Hematopoietic multipotent progenitor cell treated with erythropoietin and hydrocortisone succinate and interleukin-3 and kit ligand, for 6 days (in vitro differentiated cells): ENCODE measurements at places on chromosomes 16 and 17.

- DNase-seq, result no peak
These were observed 64.3 kb upstream of the RCVRN start for GRCh38 chr17:9969301-9969935.

GRCh38 chr16:83269048-83269447 lies 538.7 kb upstream of the HSBP1 start:
- DNase-seq, result no peak

DNA sequence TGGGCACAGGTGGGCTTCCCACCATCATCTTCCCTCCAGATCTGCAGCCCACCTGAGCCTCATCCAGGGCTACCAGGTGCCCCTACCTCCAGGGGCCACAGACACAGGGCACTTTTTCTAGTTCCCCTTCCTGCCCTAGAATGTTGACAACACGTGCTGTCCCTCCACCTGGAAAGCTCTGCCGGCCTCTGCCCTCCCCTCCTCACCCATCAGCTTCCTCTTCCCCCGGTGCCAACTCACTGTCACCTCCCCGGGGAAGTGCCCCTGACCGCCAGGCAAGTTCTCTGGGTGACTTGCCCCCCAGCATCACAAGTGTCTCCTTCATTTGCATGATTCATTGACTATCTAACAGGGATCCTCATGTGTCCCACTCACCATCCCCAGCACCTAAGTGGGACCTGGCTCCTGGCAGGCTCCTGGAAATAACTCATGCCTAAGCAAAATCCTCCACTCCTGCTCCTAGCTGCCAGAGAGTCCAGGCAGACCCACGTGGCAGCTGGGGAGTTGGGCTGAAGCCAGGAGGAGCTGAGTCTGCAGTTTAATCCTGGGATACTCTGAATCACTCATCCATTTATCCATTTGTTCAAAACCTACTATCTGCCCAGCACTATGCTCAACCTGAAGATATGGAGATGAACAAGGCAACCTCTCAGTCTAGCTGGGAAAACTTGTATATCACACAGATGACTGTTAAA lies 304.4 kb downstream of the FOXL1 start:
- DNase-seq, result no peak

- no peak for DNase-seq
These were observed 40.3 kb upstream of the CCNF start for GRCh38 chr16:2388875-2389433.

DNA sequence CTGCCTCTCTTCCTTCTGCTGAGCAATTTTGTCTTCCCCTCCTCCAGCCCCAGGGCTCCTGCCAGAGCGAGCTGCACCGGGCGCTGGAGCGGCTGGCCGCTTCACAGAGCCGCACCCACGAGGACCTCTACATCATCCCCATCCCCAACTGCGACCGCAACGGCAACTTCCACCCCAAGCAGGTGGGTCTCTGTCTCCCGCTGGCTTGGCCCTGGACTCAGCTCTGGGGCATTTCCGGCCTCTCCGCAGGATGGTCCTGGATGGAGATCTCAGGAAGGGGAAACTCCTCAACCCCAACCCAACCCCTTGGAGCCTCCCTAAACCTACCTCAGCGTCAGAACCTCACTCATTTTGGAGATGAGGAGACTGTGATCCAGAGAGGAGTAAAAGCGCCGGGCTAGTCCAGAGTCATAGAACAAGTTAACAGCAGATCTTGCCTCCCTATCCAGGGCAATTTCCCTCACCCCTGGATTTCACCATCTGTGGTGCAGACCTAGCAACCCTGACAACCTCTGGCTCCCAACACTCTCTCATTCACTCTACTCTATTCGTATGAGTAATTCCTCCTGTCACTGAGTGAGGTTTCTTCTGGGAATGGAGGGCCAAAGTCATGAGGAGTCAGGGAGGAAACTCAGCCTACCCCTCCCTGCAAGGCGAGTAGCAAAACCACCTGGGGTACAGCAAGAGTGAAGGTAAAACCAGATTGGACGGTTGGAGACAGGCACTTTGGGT lies 10.8 kb downstream of the IGFBP4 start:
- no peak for DNase-seq

- no peak for DNase-seq
These were observed 87.2 kb downstream of the TBC1D16 start for GRCh38 chr17:79948406-79948944.

DNA sequence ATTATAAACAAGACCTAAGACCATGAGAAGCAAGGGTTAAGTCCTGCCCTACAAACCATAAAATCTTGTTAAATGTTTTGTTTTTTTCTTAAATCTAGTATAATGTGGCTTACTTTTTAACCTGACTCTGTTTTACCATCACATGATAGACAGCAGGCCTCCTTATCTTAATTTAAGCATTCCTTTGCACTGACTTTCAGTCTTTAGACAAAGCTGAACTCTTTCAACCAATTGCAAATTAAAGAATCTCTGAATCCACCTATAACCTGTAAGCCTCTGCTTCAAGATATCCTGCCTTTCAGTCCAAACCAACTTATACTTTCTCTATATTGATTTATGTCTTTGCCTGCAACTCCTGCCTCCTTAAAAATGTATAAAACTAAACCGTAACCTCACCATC lies 478.5 kb downstream of the GRIN2A start:
- DNase-seq, result no peak

DNA sequence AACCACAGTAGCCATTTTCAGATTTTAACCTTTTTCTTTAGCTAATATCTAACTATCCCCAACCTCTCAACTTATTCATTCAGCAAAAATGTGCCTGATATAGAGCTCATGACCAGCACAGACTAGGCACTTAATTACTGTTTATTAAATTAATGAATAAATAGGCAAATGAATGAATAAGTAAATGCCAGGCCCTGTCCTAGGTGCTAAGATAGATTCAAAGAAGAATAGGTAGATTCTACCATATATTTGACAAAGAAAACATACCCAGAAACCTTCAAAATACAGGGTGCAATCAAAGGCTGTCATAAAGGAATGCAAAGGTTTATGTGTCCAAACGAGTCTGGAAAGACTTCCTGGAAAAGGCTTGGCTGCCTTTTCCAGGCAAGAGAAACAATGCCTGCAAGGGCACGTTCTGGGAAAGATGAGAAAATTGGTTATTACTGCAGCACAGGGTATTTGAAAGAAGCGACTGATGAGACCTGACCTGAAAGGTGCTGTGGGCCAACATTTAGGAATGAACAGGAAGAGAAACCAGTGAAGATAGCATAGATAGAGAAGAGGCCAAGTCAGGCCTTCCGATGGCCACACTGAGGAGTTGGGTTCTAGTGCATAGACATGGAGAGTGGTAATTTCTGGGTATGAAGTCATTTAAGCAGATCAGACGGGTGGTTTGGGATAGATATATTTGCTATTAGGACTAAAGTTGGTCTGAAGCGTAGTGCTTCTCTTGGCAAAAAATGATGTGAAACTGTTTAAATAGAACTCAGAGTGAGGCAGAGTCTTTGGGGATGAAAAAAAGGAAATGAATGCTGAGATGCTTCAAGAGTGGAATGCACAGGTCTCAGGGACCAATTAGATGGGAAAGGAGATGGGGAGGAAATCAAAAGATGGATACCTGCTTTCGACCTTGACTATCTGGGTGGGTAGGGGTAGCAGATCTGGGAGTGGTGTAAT lies 11.4 kb upstream of the CCL2 start:
- no peak for DNase-seq

DNA sequence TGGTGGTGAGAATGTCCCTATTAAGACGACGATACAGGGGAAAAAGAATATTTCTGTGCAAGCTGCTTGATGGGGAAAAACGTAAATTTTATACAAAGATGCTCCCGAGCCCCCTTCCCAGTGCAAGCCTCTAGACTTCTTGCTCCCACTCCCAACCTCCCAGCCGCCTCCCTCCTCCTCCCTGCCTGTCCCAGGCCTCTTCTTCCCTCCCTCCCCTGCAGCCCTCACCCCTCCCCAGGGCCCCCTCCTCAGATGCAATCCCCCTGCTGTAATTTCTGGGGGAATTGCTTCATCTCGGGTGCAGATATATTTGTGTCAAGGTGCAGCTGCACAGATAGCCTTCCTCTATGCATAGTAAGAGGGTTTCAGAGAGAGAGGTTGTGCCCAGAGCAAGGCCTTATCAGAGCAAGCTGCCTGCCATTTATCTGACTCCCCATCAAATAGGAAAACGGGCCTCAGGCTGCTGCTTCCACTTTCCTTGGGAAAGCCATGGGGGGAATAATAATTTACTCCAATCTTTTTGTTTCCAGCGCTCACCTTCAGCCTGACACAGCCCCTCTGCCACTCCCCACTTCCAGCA lies 47.4 kb upstream of the LHX1 start:
- DNase-seq, result peak; percentile 14

GRCh38 chr17:45218895-45219661 lies 2.6 kb upstream of the FMNL1 start:
- peak; percentile 87 for DNase-seq

- peak; percentile 24 for DNase-seq
These were observed 1.8 kb downstream of the PRSS22 start for GRCh38 chr16:2856061-2856670.

- DNase-seq, result no peak
These were observed 32.7 kb upstream of the SSTR2 start for GRCh38 chr17:73132085-73132492.

- DNase-seq, result peak; percentile 96
These were observed 30.6 kb downstream of the RPTOR start for GRCh38 chr17:80575057-80575875.

DNA sequence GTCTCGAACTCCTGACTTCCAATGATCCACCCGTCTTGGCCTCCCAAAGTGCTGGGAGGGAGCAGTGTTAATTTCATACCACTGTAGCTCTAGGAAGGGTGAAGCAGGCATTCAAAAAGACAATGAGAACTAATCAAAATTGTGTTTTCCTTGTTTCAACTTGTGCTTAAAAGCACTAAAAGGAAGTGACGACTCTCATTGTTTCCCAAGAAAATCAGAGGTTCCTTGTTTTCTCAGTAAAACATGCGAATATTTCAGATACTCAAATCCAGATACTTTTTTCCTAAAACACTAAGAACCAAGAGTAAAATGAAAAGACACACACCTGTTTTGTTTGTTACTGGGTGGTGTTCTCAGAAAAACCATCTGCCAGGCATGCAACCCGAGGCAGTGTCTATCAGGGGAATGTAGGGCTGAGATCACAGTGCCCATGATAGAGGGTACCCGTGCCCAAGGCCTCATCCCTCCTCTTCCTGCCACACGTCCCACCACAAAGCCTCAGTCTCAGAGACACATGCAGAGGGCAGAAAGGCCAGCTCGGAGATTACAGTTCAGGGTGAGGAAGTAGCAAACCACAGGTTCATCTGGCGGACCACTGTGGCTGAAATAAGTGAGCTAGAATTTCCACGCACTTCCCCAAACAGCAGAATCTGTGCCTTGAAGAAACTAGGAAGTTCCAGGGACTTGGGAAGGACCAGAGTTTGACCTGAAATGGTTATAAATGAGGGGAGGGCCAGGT lies 33.7 kb downstream of the GINS3 start:
- peak; percentile 80 for DNase-seq
